Stimulated activated CD8-positive, alpha-beta memory T cell treated with anti-CD3 and anti-CD28 coated beads, Interleukin-2, amount 100 ng/mL, for 48 hours (primary cell): ENCODE measurements at places on chromosomes 2 and 18.

GRCh38 chr2:201996679-201997314, 36.9 kb upstream of the FZD7 start:
- DNase-seq, result no peak

- no peak for DNase-seq
Measured at GRCh38 chr18:79952996-79953559, 1.6 kb upstream of the SLC66A2 start.

GRCh38 chr2:85611217-85611704, 605 bp downstream of the C2orf68 start:
- no peak for DNase-seq

GRCh38 chr2:112293636-112294401, 18.4 kb downstream of the ZC3H6 start:
- no peak for DNase-seq

DNA sequence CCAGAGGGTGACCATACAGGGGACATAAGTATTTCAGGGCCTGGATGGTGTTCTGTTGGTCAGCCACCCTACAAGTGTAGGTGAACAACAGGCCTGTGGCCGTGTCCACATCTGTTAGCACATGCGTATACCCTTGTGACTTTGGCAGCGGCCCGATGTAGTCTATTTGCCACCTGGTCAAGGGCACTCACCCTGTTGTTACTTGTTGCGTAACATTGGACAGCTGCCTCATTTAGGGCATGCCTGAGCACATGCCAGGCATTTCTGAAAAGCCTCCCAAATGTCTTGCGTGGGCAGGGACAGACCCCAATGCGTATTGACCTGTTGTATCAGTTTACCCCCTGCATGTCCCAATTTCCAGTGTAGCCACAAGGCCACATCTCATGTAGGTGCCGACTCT, 235.0 kb downstream of the MBD5 start:
- DNase-seq, result no peak
